GM12891 (cell line): ENCODE measurements at places on chromosomes 6 and 20.
A peak's percentile ranks its signal among the peaks of the same experiment; 100 is the strongest.

GRCh38 chr6:148513145-148514071 lies 170.8 kb downstream of the SASH1 start:
- DNase-seq = no peak

GRCh38 chr6:2507521-2508037 lies 243.1 kb downstream of the MYLK4 start:
- DNase-seq = no peak

- no peak for DNase-seq
Measured at GRCh38 chr20:36957875-36958667, 6.6 kb upstream of the SAMHD1 start.

GRCh38 chr6:7542065-7542873 lies 798 bp downstream of the DSP start:
- DNase-seq = peak; percentile 30

DNA sequence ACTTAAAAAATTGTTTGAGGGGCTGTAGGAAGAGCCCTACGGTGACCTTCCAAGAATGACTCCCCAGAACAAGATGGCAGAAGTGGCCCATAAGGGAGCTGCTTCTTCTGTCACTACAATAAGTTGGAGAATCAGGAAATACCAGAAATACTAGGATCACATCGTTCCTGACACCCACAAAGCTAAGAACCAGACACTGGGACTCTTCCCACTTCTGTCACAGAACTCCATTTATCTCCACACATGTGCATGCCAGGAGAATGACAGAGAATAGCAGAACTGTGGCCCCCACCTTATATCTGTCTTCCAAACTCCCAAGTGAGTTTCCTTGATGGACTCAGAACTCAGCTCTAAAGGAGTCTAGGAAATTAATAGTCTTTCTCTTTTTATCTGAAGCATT lies 54.6 kb upstream of the UBR2 start:
- no peak for DNase-seq

DNA sequence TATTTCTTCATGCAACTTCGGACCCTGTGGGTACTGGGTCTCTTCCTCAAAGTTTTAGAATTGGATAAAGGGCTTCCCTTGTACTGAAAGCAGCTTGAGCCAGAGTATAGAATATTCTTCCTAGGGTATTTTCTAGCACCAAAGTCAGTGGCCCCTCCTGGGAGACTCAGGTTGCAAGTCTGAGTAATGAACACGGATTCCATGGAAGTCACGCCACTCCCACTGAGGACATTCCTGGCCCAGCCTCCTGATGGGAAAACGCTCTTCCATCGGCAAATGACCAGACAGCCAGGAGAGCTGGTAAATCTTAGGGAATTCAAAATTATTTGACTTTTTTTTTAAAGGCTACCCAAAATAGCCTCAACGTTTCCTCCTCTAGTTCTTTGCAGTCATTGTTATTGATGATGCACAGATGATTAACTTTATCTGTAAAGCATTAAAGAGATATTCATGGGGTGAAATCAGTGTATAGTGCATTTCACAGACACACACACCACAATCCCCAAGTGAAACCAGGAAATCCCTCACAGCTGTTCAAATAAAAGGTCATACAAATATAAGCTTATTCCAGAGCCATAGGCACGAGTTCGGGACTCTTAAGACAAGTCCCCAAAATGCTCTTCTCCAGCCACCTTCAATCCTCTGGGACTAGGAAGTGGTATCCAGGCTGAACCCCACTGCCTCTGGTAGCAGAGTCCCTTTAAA lies 248.8 kb downstream of the SOD2 start:
- no peak for DNase-seq

- DNase-seq = no peak
Measured at GRCh38 chr6:83824831-83825230, 28.3 kb upstream of the RIPPLY2 start.

GRCh38 chr6:125597411-125598253 lies 151.8 kb upstream of the HEY2 start:
- DNase-seq = no peak
